ENCODE measurements at places on chromosomes 5 and 9. TPM values are rescaled to one million over a fixed set of nuclear protein-coding genes. Genes with fewer than 3 reads are reported as not detected.

The ZNF484 gene
- total RNA-seq = 36.4 TPM

The LYRM7 gene
- total RNA-seq = 6.7 TPM

The CAMK2A gene
- 0.94 TPM for total RNA-seq

The CNTFR gene
- total RNA-seq = not detected

The MEIKIN gene
- 1.0 TPM for total RNA-seq

The RNF44 gene
- total RNA-seq = 24.9 TPM

The RAB3C gene
- under 0.01 TPM for total RNA-seq

The PCDHB14 gene
- total RNA-seq = not detected

The HARS1 gene
- 26.0 TPM for total RNA-seq

The AGXT2 gene
- not detected for total RNA-seq

The DBH gene
- 0.10 TPM for total RNA-seq

The NXNL2 gene
- total RNA-seq = not detected

The PCDHGB7 gene
- 0.31 TPM for total RNA-seq

The HTR1A gene
- total RNA-seq = not detected

The TMOD1 gene
- 0.84 TPM for total RNA-seq

The TMC1 gene
- 0.52 TPM for total RNA-seq

The FOXE1 gene
- not detected for total RNA-seq

The FABP6 gene
- total RNA-seq = not detected

The TLN1 gene
- 195 TPM for total RNA-seq

The CCDC187 gene
- 0.10 TPM for total RNA-seq

The CARD6 gene
- 5.4 TPM for total RNA-seq

The ERP44 gene
- 18.2 TPM for total RNA-seq

The ECM2 gene
- 0.31 TPM for total RNA-seq

The CYLC2 gene
- not detected for total RNA-seq

The TTC23L gene
- total RNA-seq = 0.10 TPM

The ADAMTSL2 gene
- total RNA-seq = 0.10 TPM

The LECT2 gene
- total RNA-seq = not detected

The PIK3R1 gene
- 742 TPM for total RNA-seq

The PCDHGA7 gene
- total RNA-seq = 0.42 TPM

The ANKRD34B gene
- total RNA-seq = 0.10 TPM

The RLN2 gene
- total RNA-seq = 0.31 TPM

The ENG gene
- 3.8 TPM for total RNA-seq

The ARID3C gene
- total RNA-seq = not detected
